ENCODE measurements at places on chromosomes 4 and X. TPM values are rescaled to one million over a fixed set of nuclear protein-coding genes. Genes with fewer than 3 reads are reported as not detected.

PWWP3B gene
- total RNA-seq = not detected

FGB gene
- not detected for total RNA-seq

- DNase-seq = no peak
Observed at GRCh38 chrX:134167591-134168203, 69.3 kb upstream of the CCDC160 start.

GPRIN3 gene
- 14.9 TPM for total RNA-seq

DNA sequence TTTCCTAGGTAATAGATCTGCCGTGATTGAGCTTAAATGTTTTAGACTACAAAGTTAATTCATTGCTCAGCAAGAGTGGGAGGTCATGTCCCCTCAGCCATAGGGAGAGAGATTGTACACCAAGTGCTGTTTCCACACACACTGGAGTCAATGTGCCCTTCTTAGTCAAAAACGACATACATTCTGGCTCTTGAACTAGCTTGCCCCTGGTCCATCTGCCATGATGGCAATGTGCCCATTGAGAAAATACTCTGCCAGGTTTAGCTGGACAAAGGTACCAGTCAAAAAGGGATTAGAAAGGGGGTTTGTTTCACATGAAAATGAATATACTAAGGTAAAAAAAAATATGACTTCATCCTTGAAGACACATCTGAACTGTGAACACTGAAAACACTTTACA lies 377.1 kb upstream of the ADGRL3 start:
- no peak for DNase-seq

- DNase-seq = no peak
Observed at GRCh38 chrX:153735274-153735673, 10.6 kb downstream of the ABCD1 start.
